ENCODE measurements at places on chromosomes 1 and 21. TPM values are rescaled to one million over a fixed set of nuclear protein-coding genes. Genes with fewer than 3 reads are reported as not detected.

DNA sequence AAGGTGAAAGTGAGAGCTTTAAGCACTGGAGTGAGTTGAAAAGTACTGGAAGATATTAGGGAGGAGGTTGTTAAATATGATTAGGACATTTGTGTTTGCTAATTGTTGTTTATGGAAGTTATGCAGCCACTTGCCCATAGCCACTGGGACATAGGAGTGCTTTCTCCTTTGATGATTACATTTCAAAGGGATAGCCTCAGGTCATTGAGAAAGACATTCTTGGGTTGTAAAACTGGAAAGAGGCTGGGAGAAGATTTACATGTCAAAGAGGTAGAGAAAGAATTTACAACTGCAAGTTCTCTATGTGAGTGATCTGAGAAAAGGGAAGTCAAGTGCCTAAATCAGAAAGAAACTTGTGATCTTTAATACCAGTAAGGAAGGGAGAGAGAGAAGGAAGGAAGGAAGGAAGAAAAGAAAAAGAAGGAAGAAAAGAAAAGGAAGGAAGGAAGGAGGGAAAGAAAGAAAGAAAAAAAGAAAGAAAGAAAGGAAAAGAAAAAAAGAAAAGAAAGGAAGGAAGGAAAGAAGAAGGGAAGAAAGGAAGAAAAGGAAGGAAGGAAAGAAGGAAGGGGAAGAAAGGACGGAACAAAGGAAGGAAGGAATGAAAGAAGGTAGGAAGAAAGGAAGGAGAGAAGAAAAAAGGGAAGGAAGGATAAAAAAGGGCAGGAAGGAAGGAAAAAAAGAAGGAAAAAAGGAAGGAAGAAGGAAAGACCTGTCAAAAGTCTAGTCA is 284.6 kb upstream of the DPYD start:
- DNase-seq: no peak

DNA sequence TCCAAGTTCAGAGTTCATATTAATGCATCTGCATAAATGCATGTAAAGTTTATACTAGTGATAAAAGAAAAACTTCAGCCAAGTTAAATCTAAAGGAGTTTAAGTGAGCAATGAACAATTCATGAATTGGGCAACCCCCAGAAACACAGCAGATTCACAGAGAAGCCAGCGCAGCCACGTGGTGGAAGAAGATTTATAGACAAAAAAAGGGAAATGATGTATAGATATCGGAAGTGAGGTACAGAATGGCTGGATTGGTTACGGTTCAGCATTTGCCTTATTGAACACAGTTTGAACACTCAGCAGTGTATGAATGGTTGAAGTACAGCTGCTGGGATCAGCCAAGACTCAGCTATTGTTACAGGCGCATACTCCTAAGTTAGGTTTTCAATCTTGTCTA is 5.7 kb downstream of the AK5 start:
- DNase-seq: no peak

- DNase-seq: no peak
Observed at GRCh38 chr1:229669333-229669732, 43.3 kb downstream of the URB2 start.

- DNase-seq: no peak
Observed at GRCh38 chr1:223332997-223333396, 31.0 kb downstream of the SUSD4 start.

DNA sequence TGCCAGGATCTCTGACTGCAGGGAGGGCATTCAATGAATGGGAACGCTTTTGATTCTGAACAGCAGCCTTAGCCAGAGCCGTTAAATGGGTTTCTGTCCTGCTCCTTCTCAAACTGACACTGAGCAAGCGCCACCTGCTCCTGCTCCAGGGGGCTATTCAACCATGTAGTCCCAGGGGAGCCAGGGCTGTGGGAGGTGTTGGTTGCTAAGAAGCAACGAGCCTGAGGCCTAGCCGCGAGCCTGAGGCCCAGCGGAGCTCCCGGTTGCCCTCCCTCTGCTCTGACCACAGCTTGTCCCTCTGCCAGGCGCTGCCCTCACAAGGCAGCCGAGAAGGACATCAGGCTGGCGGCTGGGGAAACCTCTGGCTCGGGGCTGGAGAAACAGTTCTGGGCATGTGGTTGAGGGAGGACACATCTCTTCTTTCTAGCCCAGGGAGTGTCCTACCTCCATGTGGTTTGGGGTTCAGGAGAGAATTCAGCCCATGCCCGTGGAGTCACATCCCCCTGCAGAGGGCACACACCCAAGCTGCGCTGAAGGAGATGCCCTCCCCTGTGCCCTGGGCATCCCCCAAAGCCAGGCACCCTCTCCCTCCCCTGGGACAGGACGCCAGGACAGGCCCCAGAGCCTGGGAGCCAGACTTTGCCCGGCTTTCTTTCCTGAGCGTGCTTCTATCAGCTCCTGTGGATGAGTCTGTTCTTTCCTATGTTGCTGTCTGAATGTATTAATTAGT is 18.0 kb downstream of the PCP4 start:
- DNase-seq: no peak

GRCh38 chr1:216600730-216601609 is 122.3 kb downstream of the ESRRG start:
- DNase-seq: no peak

GRCh38 chr1:28067523-28068090 is 20.8 kb downstream of the EYA3 start:
- DNase-seq: no peak

DNA sequence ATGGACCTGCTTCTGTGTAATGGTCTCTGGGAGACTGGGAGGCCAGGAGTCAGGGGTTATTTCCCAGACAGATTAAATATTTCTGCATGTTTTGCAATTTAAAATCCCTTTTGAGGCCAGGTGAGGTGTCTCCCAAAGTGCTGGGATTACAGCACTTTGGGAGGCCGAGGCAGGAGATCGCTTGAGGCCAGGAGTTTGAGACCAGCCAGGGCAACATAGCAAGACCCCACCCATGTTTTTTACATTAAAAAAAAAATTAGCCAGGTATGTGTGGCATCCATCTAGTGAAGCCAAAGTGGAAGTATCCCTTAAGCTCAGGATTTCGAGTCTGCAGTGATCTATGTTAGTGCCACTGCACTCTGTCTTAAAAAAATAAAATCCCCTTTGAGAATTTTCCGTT is 34.1 kb downstream of the ECHDC2 start:
- no peak for DNase-seq

DNA sequence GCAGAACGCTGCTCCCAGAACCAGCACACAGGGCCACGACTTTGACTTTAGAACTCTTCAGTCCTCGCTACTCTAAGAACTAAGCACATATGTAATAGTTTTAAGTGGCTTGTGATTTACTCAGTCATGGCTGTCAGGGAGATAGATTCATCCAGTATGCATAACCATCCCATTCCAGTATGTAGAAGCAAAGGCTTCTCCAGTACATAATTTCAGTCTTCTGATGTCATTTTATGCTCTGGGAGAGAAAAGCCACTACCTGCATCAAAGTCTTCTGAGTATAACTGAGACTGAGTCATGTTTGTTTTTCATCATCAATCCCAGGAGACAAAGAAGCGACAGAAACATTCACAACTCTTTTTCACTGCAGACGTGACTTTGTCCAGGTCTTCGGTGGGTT is 885.7 kb downstream of the PLA2G4A start:
- no peak for DNase-seq

- no peak for DNase-seq
Observed at GRCh38 chr1:22838965-22839364, 128.3 kb downstream of the EPHB2 start.

GRCh38 chr1:39832294-39832693 is 43.6 kb upstream of the BMP8B start:
- DNase-seq: no peak

GRCh38 chr1:107196973-107197562 is 56.2 kb downstream of the NTNG1 start:
- DNase-seq: peak; percentile 50

DNA sequence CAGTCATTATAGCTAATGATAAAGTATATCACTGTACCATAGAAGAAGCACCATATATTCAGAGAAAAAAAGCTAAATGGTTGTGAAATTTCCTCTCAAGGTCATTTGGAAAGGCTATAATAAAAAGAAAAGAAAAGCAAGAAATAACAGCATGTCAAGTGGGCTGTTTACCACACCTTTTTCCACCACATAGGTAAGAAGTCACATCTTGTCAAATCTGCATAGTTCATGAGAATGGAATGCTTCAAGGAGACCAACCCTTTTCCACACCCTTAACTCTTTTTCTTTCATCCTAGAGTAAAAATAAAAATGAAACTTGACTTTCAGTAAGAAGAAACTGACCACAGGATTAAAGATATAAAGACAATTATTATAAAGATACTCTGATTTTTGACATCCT is 91.2 kb downstream of the ATP6V1G3 start:
- no peak for DNase-seq

GRCh38 chr1:228751360-228752098 is 16.2 kb downstream of the RHOU start:
- no peak for DNase-seq

DNA sequence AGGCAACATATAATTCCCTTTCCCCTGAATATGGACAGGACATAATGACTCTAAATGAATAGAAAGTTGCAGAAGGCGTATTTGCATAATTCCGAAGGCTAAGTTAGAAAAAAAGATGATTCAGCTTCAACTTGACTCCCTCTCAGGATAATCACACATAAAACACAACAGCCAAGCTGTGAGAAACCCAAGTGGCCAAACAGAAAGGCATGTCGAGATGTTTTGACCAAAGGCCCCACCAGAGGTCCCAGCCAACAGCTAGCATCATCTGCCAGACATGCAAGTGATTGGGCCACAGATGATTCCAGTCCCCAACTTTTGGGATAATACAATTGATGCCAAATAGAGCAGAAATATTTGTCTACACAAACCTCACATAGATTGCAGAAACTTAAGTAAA is 444.9 kb downstream of the LTN1 start:
- DNase-seq: no peak

GRCh38 chr1:205186191-205186590 is 25.3 kb downstream of the DSTYK start:
- DNase-seq: peak; percentile 48

GRCh38 chr1:30446095-30446494 is 277.3 kb downstream of the MATN1 start:
- DNase-seq: no peak

DNA sequence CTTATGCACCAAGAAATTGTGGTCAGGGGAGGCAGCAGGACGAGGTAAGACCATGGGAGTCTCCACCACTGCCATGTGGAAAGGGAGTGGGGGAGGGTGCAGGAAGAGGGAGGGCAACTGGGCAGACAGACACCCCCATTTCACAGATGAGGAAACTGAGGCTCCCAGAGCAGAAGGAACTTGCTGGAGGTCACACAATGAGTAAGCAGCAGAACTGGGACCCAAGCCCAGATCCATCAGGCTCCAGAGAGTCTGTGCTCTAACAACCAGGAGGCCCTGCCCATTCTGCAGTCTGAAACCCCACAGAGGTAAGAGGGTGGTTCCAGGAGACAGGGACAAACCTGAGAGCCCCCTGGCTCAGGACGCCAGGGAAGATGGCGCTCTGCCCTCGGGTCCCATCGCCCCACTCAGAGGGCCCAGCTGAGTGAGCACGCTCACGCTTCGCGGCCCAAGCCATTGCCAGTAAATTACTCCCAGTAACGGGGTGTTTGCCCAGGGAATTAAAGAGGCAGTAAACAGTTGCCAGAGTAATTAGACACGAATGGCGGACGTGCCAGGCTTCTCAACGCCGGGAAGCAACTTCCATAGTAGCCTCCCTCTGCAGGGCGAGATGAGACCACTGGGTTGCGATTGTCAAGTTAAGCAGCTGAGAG is 59.2 kb downstream of the MATN1 start:
- DNase-seq: no peak

- DNase-seq: peak; percentile 59
Observed at GRCh38 chr1:231590453-231591198, 36.0 kb upstream of the DISC1 start.

GRCh38 chr1:235601104-235601503 is 48.5 kb downstream of the GNG4 start:
- peak; percentile 40 for DNase-seq

- DNase-seq: no peak
Observed at GRCh38 chr1:59007820-59008598, 224.2 kb upstream of the JUN start.

GRCh38 chr21:42883921-42884320 is 4.6 kb upstream of the WDR4 start:
- DNase-seq: no peak

TMPRSS2 gene
- not detected for total RNA-seq

FAF1 gene
- 104 TPM for total RNA-seq

SLAMF9 gene
- total RNA-seq: not detected

NUDT17 gene
- total RNA-seq: 3.8 TPM

FALEC gene
- total RNA-seq: not detected

GREM2 gene
- total RNA-seq: not detected

TRIM17 gene
- 4.0 TPM for total RNA-seq

ZNF436 gene
- 5.4 TPM for total RNA-seq

MPZ gene
- total RNA-seq: 2.8 TPM

FAM151A gene
- total RNA-seq: not detected

CA6 gene
- total RNA-seq: 6.3 TPM

FCRL1 gene
- total RNA-seq: not detected
